ENCODE measurements at places on chromosomes 4 and X.

GRCh38 chr4:1490654-1491327 lies 84.5 kb upstream of the NKX1-1 start:
- no peak for DNase-seq

GRCh38 chrX:5876984-5877596 lies 351.6 kb downstream of the NLGN4X start:
- no peak for DNase-seq

DNA sequence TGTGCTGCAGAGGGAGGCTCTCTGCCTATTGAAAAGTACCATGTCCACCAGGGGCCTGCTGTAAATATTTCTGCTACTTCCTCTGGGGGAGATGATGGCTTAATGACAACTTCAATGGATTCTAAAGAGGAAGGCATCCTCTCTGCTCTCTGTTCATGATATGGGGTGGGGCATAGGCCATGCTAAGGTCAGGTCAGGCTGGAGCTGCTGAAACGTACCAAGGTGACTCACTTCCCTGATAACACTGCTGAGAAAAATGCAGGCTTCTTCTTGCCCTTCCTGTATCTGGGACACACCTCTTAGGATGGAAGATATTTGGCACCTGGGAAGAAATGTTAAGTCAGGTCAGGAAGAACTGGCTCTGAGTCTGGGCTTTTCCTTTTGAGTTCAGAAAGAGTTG lies 31.5 kb downstream of the HS3ST1 start:
- DNase-seq: no peak

DNA sequence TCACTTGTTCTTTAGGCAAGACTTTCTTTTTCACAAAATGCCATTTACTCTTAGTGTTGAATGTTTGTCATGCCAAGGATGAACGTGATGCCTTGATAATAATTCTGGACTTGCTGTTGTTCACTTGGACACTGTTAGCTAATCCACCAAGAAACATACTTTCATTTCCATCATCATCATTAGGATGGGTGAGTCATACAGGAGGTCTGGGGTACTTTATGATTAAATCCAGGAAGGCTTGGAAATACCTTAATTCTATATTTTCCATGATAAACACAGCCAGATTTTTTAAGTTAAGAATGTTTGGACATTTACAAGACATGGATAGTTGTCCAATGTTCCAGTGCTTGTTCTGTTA lies 260.7 kb upstream of the GIMD1 start:
- no peak for DNase-seq

- DNase-seq: no peak
These were observed 418.7 kb upstream of the INTU start for GRCh38 chr4:127214016-127214415.

DNA sequence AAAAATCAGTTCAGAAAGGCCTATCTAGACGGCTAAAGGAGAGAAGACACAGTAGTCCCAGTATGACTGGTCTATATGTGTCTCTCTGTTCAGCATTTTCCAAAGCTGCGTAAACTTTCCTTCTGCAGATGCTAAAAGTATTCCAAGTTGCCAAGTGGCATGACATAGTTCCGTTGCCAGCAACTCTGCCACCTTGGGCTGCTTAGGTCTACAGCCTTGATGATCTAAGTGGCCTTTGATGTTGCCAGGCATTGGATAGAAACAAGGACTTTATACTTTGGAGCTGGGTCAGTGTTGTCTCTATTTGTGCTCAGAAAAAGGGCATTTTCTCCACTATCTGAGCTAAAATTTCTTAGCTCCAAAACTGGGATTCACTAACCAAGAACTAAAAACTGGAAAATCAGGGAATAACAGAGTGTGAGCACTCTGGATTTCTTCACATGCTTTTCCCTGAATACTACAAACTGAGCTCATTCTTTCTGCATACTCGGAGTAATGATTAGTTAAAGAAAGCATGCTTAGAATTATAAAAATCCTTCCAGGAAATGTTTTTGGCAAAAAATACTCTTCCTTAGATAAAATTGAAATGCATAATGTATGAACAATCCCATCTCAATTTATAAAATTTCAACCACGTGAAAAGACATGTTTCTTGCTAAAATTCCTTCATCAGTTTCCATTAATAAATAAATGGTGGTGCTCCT lies 191.4 kb downstream of the ADAMTS3 start:
- peak; percentile 31 for DNase-seq

GRCh38 chr4:42817913-42818312 lies 74.6 kb upstream of the GRXCR1 start:
- no peak for DNase-seq

- no peak for DNase-seq
These were observed 21.4 kb downstream of the CT47C1 start for GRCh38 chrX:119093991-119094735.

GRCh38 chr4:141207961-141208360 lies 12.7 kb upstream of the ZNF330 start:
- DNase-seq: no peak

- no peak for DNase-seq
These were observed 773 bp upstream of the VMA21 start for GRCh38 chrX:151396042-151396824.

- no peak for DNase-seq
These were observed 27.2 kb downstream of the NOP14 start for GRCh38 chr4:2935762-2936743.

DNA sequence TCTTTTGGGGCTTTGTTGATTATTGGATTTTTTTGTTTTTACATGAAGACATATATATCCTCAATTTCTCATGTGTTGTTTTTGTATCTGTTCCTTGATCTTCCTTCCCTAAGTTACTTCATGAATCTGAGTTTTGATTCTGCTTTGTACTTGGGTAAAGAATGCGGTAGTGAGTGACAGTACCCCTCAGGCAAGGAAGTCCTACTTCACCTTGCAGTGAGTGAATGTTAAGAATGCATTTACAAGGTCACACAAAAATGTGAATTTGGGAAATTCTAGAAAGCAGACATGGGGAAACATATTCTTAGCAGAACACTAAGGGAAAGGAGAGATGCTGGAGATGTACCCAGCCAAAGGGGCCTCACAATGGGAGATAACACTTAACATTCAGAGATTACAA lies 373.1 kb upstream of the LCORL start:
- no peak for DNase-seq

GRCh38 chr4:8593264-8594096 lies 915 bp downstream of the CPZ start:
- no peak for DNase-seq

- no peak for DNase-seq
These were observed 41.3 kb downstream of the RBMX start for GRCh38 chrX:136839196-136839595.

- DNase-seq: no peak
These were observed 29.0 kb downstream of the TMPRSS11B start for GRCh38 chr4:68216501-68216900.

GRCh38 chr4:106803083-106803482 lies 233.0 kb downstream of the DKK2 start:
- no peak for DNase-seq

- no peak for DNase-seq
These were observed 172.0 kb downstream of the AASDH start for GRCh38 chr4:56215141-56215783.

DNA sequence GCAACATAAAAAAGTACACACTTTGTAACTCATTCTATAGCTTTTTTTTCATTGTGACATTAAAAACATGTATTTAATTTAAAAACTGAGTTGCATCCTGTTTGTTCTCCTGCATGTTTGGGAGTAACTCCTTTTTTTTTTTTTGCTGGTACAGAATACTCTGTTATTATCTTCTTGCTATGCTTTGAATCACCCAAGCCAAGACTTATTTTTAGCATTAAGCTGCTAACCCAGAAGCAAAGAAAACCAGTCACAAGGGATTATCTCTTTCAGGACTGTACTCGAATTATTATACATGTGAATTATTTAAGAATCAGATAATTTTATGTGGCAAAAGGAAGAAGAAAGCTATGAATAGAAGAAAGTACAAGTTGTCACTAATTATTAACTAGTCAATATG lies 194.9 kb downstream of the ADAMTS3 start:
- DNase-seq: no peak

DNA sequence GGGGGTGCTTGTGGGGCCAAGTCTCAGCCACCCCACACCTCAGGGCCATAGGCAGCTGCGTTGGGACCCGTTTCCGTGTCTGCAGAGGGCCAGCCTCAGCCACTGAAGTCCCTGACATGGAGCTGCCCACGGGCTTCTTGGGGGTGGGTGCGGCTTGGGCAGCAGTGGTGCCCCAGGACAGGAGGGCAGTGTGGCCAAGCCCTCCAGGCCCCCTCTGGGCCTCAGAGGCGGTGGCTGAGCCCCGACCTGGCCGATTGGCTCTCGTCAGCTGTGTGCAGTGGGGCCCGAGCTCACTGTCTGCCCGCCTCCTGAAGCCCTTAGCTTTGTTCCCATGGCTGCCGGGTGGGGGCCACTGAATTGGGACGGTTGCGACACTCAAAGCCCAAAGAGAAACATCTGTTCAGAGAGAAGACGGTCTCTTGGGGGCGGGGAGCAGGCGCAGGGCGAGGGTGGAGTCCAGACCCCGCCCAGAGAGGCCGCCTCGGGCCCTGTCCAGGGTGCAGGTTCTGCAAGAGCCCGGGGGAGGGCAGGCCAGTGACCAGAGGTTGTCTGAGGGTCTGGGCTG lies 9.1 kb downstream of the FGFR3 start:
- DNase-seq: no peak

DNA sequence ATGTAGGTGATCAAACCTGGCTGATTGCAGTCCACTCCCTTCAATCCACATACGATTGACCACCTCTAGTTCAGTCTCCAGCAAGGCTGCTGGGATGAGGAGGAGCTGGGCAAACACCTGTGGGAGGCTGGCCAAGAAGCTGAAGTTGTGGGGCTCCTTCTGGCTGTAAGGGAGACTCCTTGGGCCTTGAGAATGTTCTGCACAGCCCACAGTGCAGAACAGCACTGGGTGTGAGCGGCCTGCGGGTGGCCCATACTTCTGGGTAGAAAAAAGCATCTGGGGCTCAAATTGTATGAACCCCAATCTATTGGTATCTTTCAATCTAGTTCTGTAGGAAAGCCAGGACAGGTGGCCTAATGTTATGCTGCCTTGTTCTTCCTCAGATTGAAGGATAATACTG lies 1608.8 kb upstream of the PCDH10 start:
- DNase-seq: no peak

- DNase-seq: no peak
These were observed 188.4 kb downstream of the SHROOM3 start for GRCh38 chr4:76623217-76624045.

Measured in AG04449 (cell line).